ENCODE measurements at places on chromosomes 7 and 10. TPM values are rescaled to one million over a fixed set of nuclear protein-coding genes. Genes with fewer than 3 reads are reported as not detected.

The TRPV5 gene
- 1.4 TPM for total RNA-seq

The NEUROG3 gene
- total RNA-seq, result not detected

DNA sequence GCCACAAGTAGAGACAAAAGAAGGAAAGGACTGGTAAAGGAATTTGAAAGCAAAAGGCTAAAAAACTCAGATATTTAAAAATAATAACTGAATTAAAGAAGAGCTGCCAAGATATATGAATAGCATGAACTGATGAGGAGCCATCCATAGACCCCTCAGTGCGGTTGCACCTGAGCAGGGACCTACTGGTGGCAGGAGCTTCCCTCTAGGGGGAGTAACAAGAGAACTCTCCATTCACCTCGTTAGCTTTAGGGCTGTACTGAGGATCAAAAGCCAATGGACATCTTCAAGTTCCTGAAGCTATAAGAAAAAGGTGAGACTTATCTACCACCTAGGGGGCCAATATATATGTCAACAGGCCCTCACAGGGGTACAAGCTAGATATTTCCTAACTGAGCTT, 27.8 kb upstream of the DOCK1 start:
- H3K27me3 ChIP-seq, result no peaks in the 10 kb centered on the region
- H3K4me3 ChIP-seq, result no peak overlapping the region
- DNase-seq, result no peak
- H3K36me3 ChIP-seq, result no peaks in the 10 kb centered on the region
- H3K4me1 ChIP-seq, result no peaks in the 10 kb centered on the region

The ASB10 gene
- total RNA-seq, result not detected

DNA sequence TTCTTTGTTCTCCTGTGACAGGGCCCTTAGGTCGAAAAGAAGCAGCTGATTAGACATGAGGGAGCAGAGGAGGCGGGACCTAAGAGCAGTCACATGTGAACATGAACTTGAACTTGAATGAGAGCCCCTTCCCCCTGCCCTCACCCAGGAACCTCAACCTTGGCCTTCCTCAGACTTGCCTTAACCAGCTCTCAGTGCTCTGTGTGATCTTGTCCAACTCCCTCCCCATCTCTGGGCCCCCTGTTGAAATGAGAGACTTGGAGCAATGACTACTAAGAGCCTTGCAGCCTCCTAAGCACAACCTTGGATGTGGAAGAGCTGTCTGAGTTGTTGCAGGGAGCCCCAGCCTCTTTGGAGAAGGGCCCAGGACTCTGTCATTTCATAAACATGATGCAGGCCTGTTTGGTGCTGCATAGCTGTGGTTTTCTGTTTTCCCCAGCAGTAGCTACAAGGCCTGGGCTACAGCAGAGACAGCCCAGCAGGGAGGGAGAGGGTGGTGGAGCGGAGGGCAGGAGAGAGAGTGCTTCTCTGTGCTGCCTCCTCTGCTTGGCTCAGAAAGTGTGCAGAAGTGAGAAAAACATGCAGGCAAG, 123.9 kb upstream of the ZMIZ1 start:
- no peak overlapping the region for H3K4me3 ChIP-seq
- DNase-seq, result no peak
- H3K36me3 ChIP-seq, result no peaks in the 10 kb centered on the region

DNA sequence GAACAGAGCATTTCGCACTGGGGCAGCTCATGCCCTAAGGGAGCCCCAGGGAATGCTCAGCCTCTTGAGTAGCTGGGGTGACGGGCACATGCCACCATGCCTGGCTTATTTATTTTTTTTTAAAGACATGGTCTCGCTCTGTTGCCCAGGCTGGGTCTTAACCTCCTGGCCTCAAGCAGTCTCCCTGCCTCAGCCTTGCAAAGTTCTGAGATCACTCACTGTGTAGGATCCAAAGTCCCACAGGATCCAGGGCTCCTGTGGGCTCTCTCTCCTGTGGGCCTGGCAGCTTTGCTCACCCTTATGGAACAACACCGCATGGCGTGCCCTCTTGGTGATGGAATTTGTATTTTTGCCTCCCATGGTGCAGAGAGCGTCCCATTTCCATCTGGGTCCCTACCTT, 34.0 kb downstream of the TMEM120A start:
- no peak overlapping the region for H3K4me3 ChIP-seq
- no peak overlapping the region for H3K27ac ChIP-seq
- no peaks in the 10 kb centered on the region for H3K36me3 ChIP-seq
- DNase-seq, result no peak
- peaks cover 28% of the 10 kb centered on the region for H3K4me1 ChIP-seq

The MLXIPL gene
- 26.2 TPM for total RNA-seq
